Naive thymus-derived CD4-positive, alpha-beta T cell (primary cell): ENCODE measurements at places on chromosomes 4 and X. TPM values are rescaled to one million over a fixed set of nuclear protein-coding genes. Genes with fewer than 3 reads are reported as not detected.
A peak's percentile ranks its signal among the peaks of the same experiment; 100 is the strongest.

GRCh38 chr4:137968956-137969678 lies 273.0 kb downstream of the SLC7A11 start:
- DNase-seq = no peak
- no peak overlapping the region for H3K4me3 ChIP-seq
- no peaks in the 10 kb centered on the region for H3K27me3 ChIP-seq
- H3K27ac ChIP-seq = no peak overlapping the region

DNA sequence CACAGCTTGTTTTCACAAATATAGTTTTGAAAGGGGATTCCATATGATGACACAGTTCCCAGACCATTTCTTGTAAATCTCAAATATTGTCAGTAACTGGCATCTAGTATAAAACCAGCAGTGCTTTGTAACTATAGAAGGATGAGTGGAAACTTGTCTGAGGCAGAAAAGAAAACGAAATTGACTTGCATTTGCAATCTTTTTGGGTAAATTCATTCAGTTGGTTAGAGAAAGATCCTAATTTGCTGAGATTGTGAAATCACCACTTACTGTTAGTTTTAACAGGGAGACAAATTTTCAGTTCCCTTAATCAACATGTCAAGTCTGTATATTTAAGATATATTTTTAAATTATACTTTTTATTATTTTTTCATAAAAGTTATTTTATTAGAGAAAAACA lies 71.5 kb upstream of the VEGFC start:
- no peak overlapping the region for H3K4me3 ChIP-seq
- no peaks in the 10 kb centered on the region for H3K36me3 ChIP-seq
- H3K27ac ChIP-seq = no peak overlapping the region
- no peak for DNase-seq
- no peaks in the 10 kb centered on the region for H3K4me1 ChIP-seq

GRCh38 chrX:17809273-17809672 lies 51.8 kb downstream of the RAI2 start:
- H3K27me3 ChIP-seq = no peaks in the 10 kb centered on the region
- DNase-seq = no peak
- no peak overlapping the region for H3K4me3 ChIP-seq
- no peaks in the 10 kb centered on the region for H3K36me3 ChIP-seq
- no peak overlapping the region for H3K27ac ChIP-seq

AP1S2 gene
- polyA plus RNA-seq = 24.4 TPM

DNA sequence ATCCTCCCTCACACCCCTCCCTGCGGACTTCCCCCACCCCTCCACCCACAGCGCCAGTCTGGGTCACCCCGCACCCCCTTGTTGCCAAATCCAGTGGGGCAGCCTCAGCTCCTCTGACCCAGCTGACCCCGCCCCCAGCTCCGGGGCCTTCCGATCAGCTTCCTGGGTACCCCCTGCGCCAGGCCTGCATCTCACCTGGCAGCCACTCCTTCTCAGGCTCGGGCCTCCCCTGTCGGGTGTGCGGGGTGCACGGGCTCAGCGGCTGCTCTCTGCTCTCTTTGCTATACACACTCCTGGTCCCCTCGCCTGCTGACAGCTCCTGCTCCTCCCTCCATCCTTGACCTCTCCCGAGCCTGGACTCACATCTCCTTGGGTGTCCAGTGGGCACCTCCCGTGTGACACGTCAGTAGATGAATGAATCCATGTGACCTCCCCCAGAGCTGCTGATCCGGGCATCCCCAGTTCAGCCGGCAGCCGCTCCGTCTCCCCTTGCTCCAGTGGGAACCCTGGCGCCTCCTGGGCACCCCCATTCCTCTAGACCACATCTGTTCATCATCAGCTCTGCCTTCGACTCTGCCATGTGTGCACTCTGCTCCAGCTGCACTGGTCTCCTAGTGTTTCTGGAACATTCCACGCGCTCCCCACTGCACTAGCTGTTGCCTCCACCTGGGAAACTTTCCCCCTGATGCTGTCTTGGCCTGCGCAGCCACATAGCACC lies 9.9 kb downstream of the CFAP99 start:
- no peak overlapping the region for H3K27ac ChIP-seq
- no peaks in the 10 kb centered on the region for H3K4me1 ChIP-seq
- H3K36me3 ChIP-seq = no peaks in the 10 kb centered on the region
- H3K27me3 ChIP-seq = no peaks in the 10 kb centered on the region

LDB2 gene
- not detected for polyA plus RNA-seq

DNA sequence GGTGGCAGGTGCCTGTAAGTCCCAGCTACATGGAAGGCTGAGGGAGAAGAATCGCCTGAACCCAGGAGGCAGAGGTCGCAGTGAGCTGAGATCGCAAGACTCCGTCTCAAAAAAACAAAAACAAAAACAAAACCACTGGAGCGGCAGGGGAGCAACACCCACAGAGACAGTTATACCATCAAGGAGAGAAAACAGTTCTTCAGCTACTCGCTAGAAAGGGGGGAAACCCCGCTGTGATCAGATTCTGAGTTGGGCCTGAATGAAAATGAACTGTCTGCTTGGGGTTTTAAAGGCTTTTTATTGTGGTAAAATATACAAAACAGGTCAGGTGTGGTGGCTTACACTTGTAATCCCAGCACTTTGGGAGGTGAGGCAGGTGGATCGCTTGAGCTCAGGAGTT lies 16.8 kb upstream of the IRAK1 start:
- peaks cover 17% of the 10 kb centered on the region for H3K36me3 ChIP-seq
- no peak for DNase-seq
- no peak overlapping the region for H3K4me3 ChIP-seq
- H3K27ac ChIP-seq = no peak overlapping the region
- peaks cover 8% of the 10 kb centered on the region for H3K4me1 ChIP-seq
- H3K27me3 ChIP-seq = no peaks in the 10 kb centered on the region

PAGE2 gene
- not detected for polyA plus RNA-seq

- no peaks in the 10 kb centered on the region for H3K36me3 ChIP-seq
- no peaks in the 10 kb centered on the region for H3K27me3 ChIP-seq
- no peak for DNase-seq
- H3K4me1 ChIP-seq = no peaks in the 10 kb centered on the region
- H3K27ac ChIP-seq = no peak overlapping the region
- no peak overlapping the region for H3K4me3 ChIP-seq
Observed at GRCh38 chr4:129379429-129379828, 283.5 kb downstream of the C4orf33 start.

DNA sequence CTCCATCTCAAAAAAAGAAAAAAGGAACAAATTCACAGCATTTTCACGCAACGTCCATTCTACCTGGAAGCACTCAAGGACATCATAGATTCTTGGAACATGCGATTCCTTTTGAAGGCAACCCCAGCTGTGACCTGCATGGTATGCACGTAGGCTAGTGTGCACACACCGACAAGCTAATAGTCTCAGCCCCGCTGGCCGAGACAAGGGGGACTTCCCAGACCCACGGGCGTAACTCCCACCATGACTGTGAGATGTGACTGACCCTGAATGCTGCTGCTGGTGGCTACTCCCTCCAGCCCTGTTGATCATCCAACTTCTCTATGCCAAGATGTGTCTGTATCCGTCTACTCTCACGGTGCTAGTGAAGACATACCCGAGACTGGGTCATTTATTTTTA lies 78.3 kb downstream of the CRLF2 start:
- no peaks in the 10 kb centered on the region for H3K4me1 ChIP-seq
- no peak overlapping the region for H3K27ac ChIP-seq
- H3K4me3 ChIP-seq = no peak overlapping the region
- DNase-seq = no peak

REPS2 gene
- not detected for polyA plus RNA-seq

DNA sequence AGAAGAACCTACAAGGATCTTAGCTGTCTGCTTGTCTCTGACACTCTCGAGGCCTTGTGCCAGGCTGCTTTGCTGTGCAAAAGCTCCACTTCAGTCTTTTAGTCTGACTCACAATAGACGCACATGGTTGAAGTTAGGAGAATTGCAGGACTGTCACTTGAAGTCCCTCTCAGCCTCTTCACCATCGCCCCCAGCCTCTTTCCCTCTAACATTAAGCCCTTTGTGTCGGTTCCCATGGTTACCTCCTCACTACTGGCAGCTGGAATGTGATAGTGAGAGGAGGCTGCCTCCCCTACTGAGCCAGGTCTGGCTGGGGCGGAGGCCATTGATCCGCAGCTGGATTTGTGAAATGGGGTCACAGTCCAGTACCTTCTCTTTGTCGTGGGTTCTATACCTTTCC lies 201.8 kb downstream of the SOWAHB start:
- no peak overlapping the region for H3K27ac ChIP-seq
- no peak for DNase-seq

- DNase-seq = no peak
- H3K27ac ChIP-seq = no peak overlapping the region
- H3K4me1 ChIP-seq = no peaks in the 10 kb centered on the region
- H3K27me3 ChIP-seq = no peaks in the 10 kb centered on the region
Observed at GRCh38 chr4:42119886-42120285, 32.6 kb downstream of the BEND4 start.

- H3K36me3 ChIP-seq = no peaks in the 10 kb centered on the region
- H3K4me1 ChIP-seq = no peaks in the 10 kb centered on the region
- no peak for DNase-seq
- H3K4me3 ChIP-seq = no peak overlapping the region
- no peak overlapping the region for H3K27ac ChIP-seq
Observed at GRCh38 chrX:55487143-55487542, 2.5 kb downstream of the USP51 start.

DNA sequence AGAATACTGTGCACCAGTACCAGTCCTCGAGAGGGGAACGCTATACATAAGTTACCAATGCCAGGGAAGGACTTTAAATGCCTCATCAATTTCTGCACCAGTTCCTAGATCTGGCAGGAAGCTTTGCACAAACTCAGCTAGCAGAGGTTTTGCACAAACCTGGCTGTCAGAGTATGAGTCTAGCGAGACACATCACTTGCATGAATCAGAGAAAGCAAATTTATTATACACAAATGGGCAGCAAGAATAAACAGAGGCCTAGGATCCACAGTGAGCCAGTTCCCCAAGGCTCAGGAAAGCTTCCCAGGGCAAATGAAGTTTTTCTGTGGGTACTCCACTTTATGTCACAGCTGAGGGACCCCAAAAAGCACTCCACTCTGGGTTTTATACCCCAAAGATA lies 523.5 kb downstream of the CFAP47 start:
- no peak for DNase-seq
- no peak overlapping the region for H3K27ac ChIP-seq
- H3K4me3 ChIP-seq = no peak overlapping the region

FDCSP gene
- not detected for polyA plus RNA-seq

- H3K36me3 ChIP-seq = no peaks in the 10 kb centered on the region
- no peak overlapping the region for H3K4me3 ChIP-seq
- DNase-seq = no peak
- H3K27ac ChIP-seq = no peak overlapping the region
- H3K4me1 ChIP-seq = no peaks in the 10 kb centered on the region
Observed at GRCh38 chrX:115357326-115358120, 68.0 kb downstream of the LUZP4 start.

GABRE gene
- not detected for polyA plus RNA-seq

DNA sequence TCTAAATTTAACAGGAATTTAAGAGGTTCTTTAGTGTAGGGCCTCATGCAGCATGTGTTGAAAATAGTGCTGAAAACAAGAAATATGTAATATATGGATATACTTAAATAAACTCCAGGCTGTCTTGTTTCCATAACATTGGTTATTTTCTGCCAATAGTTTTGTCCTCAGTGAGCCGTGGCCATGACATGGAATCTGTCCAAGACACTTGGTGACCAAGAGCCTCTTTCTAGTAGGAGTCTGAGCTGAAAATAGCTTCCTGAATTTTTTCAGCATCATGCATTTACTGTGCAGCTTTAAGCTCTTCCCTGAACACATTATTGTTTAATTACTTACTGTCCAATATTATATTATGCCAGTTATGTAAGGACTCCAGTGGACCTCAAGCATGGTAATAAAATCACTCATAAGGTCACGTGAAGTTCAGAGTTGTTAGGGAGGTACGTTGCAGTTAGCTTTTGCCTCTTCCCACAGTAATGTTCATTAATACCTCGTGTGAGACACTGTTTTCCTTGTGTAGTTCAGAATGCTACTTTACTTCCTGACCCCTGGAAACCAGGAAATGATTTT lies 488.2 kb downstream of the GRID2 start:
- H3K27ac ChIP-seq = no peak overlapping the region
- H3K36me3 ChIP-seq = no peaks in the 10 kb centered on the region
- no peaks in the 10 kb centered on the region for H3K4me1 ChIP-seq
- H3K27me3 ChIP-seq = no peaks in the 10 kb centered on the region
- DNase-seq = no peak

- H3K4me3 ChIP-seq = no peak overlapping the region
- no peaks in the 10 kb centered on the region for H3K4me1 ChIP-seq
- no peak overlapping the region for H3K27ac ChIP-seq
- no peaks in the 10 kb centered on the region for H3K36me3 ChIP-seq
- no peak for DNase-seq
Observed at GRCh38 chr4:6079965-6080364, 61.7 kb upstream of the C4orf50 start.

GRCh38 chr4:85617202-85617601 lies 142.3 kb downstream of the ARHGAP24 start:
- DNase-seq = no peak
- no peaks in the 10 kb centered on the region for H3K27me3 ChIP-seq
- no peaks in the 10 kb centered on the region for H3K4me1 ChIP-seq
- no peak overlapping the region for H3K27ac ChIP-seq
- no peaks in the 10 kb centered on the region for H3K36me3 ChIP-seq
- no peak overlapping the region for H3K4me3 ChIP-seq

DNA sequence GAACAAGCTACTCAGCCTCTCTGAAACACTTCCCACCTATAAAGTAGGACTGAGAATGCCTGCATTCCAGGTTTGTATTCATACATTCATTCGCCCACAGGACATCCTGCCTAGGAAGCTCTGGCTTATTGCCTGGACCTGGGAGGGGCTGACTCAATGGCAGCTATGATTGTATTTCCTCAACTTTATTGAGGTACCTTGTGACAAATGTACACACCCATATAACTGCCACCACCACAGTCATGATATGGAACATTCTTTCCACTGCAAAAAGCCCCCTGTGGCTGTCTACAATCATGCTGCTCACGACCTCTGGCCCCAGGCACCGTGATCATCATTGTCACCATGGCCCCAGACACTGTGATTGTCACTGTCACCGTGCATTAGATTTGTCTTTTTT lies 68.3 kb downstream of the ABLIM2 start:
- no peak overlapping the region for H3K27ac ChIP-seq
- H3K4me3 ChIP-seq = no peak overlapping the region
- DNase-seq = peak; percentile 43
- no peaks in the 10 kb centered on the region for H3K36me3 ChIP-seq
- no peaks in the 10 kb centered on the region for H3K4me1 ChIP-seq

C4orf51 gene
- not detected for polyA plus RNA-seq

DNA sequence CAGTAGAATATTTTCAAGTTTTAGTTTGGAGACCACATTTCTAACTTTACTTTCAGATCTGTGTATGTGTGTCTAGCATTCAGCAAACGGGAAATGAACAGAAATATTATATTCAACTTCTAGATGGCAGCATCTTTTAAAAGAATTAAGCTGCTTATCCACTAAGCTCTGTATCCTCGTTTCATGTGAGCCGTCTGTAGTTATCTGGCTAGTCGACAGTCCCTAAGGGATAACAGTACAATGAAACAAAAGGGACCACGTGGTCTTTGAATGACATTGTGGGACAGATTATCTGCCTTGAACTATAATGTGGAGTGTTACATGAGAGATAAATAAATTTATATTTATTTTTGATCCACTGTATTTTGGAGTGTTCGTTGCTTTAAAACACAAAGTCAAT lies 35.8 kb upstream of the PRSS12 start:
- H3K27me3 ChIP-seq = no peaks in the 10 kb centered on the region
- no peak for DNase-seq
- no peaks in the 10 kb centered on the region for H3K4me1 ChIP-seq
- H3K4me3 ChIP-seq = no peak overlapping the region
- no peaks in the 10 kb centered on the region for H3K36me3 ChIP-seq

DNASE1L1 gene
- polyA plus RNA-seq = 19.6 TPM

- no peak overlapping the region for H3K4me3 ChIP-seq
- H3K27me3 ChIP-seq = no peaks in the 10 kb centered on the region
- H3K27ac ChIP-seq = no peak overlapping the region
- DNase-seq = no peak
- H3K36me3 ChIP-seq = no peaks in the 10 kb centered on the region
Observed at GRCh38 chr4:35151816-35152572, 1092.3 kb downstream of the ARAP2 start.
